ENCODE measurements at places on chromosomes 7 and 10.

DNA sequence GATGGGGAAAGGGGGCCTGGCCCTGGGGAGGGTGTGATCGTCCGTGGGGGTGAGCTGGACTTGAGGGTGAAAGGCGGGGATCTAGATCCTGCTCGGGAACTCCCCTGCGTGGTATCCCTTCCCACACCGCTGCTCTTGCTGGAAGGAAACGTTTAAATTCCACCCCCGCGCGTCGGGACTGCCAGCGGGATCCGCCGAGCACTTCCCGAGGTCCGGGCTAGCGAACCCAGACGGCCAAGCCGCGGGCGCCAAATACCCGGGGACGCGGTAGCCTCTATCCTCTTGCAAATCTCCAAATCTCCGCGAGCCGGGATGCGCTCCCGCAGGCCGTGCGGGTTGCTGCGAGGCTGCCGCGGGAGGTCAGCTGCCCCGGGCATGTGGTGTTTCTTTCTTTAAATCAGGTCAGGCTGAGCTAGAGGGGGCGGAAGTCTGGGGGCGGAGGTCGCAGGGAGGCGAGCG, 904 bp downstream of the NPTX2 start:
- DNase-seq = no peak

GRCh38 chr7:16202303-16202702, 219.0 kb downstream of the CRPPA start:
- DNase-seq = no peak

DNA sequence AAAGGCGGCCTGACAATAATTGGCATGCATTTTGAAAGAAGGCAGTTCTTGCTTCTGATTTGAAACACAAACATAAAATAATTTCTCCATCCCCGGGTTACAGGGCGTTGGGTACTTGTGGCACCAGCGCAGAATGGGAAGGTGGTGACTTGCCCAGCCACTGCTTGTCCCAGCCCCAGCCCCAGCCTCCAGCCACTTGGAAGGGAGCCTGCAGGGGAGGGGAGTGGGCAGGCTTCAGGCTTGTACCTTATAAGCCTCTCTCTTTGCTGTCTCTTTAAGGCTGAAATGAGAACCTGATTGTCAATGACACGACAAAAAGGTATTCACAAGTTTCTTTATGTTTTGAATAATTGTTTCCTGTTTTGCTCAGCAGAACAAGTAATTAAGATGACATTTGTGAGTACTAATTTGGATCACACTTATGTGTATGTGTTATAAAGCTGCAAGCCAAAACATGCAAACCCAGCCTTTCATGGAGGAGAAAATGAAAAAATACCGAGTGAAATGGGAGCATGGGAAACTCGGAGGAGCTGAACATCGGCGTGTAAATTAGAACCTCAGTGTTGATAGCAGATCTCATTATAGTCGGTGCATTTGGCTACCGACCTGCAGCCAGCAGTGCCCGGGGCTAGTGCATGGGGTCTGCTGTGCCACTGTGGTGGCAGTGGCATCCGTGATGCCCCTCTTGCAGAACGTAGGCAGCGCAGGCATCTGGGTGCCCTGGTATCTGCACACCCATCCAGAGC, 129.9 kb downstream of the EBF3 start:
- no peak for DNase-seq

DNA sequence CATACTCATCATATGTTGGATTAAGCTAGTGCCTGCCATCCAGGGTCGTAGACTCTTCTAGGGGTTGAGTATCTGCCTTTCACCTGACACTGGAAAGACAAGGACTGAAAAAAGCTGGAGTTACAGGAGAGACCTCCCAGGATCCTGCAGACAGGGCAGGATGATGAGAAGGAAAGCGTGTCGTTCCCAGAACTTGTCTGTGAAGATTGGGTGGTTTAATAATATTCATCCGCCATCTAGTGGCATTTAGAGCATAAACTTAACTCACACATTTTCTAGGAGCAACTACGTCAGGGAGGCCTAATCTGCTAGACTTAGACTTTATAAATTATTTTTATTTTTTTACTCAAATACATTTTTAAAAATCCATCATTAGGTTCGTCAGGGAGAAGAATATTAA, 59.6 kb downstream of the ADRB1 start:
- peak; percentile 64 for DNase-seq

DNA sequence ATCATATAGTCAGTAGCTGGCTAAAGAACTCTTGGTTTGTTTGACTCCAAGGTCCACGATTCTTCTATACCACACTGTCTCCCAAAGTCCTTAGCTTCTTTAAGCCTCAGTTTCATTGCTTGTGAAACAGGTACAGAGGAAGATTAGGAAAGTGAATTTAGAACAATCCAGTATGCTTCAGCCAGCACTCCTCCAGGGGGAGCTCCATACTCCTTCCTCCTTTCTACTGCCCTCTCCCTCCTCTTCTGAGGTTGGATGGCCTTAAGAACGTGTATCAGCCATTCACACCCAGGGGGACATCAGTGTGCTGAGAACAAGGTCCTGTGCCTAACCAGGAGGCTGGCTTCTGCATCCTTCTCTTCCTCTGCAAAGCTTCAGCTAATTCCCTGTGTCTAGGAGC, 54.8 kb upstream of the CALD1 start:
- DNase-seq = peak; percentile 53

DNA sequence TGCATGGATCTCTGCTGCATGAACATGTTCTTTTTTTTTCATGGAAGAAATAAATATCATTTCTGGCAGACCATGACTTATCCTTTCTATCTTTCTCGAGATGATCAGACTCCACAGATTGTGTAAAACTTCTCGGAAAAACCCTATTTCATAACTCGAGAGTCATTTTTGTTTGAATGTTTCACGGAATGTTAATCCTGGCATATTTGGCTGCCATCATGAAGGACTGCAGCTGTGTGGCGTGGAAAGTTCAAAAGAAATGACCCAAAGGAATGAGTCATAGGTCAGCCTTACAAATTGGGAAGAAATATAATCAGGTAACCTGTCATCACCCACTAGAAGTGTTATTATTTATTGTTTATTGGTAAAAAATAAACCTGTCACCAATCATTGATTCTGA, 566.8 kb downstream of the SDK1 start:
- no peak for DNase-seq

DNA sequence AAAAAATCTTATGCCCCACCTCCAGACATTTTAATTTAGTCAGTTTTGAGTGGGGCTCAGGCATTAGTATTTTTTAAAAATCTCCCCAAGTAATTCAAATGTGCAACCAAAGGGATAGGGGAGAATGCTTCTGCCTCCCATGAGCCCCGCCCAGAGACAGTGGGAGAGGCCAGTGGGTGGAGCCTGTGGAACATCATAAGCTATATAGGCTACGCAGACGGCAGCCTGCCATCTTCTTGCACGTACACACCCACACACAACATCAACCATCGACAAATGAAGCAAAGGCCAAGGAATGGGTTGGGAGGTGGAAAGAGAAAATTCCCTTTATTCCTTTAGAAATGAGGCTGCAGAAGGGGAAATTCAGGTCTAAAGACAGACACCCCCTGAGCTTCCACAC, 25.2 kb downstream of the CREB3L2 start:
- no peak for DNase-seq

DNA sequence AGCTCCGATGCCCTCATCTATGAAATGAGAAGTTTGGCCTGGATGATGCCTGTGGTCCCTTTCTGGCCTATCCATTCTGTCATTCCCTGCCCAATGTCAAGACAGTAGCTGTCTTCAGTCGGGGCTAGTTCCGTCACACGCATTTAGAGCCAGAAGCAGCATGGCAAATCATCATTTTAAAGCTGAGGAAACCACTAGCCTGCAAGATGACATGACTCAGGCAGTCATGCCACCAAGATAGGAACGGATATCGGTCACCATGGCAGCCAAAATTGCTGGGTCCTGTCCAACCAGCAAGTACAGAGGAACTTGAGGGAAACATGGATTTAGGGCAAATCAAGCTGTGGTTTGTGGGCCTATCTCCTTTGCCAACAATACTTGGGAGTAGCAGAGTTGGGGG, 64.5 kb upstream of the MRLN start:
- DNase-seq = no peak

GRCh38 chr7:87330316-87330715, 15.1 kb upstream of the CROT start:
- peak; percentile 43 for DNase-seq

- peak; percentile 84 for DNase-seq
These were observed 14.5 kb downstream of the FAM24B start for GRCh38 chr10:122864901-122865300.

- no peak for DNase-seq
These were observed 861.1 kb downstream of the TYW1 start for GRCh38 chr7:67857698-67858097.

DNA sequence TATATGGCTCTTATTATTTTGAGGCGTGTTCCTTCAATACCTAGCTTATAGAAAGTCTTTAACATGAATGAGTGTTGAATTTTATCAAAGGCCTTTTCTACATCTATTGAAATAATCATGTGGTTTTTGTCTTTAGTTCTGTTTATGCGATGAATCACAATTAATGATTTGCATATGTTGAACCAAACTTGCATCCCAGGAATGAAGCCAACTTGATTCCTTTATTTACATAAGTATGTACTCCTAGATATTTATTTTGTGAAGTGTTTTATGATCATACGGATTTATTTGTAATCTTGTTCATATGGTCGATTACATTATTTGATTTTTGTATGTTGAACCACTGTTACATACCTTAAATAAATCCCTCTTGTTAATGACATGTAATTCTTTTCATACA, 244.3 kb upstream of the KCND2 start:
- DNase-seq = peak; percentile 3

DNA sequence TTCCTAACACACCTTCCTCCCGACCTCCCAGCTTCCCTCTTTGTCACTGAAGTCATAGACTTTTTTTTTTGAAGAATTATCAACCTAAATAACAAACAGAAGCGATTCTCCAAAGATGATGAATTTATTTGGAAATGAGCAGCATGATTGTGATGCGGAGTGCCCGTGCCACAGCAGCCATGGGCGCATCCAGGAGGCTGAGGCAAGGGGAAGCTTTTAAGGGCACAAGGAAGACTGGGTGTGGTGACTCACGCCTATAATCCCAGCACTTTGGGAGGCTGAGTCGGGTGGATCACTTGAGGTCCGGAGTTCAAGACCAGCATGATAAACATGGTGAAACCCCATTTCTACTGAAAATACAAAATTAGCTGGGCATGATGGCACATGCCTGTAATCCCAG, 16.2 kb upstream of the GIMAP8 start:
- no peak for DNase-seq

DNA sequence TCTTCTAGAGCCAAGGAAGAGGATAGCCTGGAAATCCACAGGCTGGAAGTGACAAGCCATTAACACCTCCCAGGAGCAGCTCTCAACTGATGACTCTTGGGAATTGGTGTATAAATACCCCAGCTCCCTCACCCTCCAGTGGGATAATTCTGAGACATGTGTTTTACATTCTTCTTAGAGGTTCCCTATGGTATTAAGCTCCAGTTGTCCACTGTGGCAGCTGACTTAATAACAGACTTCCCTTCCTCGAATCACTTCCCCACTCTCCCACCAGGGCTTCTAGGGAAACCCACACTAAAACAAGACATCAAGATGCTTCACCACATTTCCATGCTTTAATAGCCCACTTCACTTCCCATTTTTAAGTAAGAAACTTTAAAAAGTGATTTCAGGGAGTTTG, 47.2 kb downstream of the FAM107B start:
- DNase-seq = no peak

DNA sequence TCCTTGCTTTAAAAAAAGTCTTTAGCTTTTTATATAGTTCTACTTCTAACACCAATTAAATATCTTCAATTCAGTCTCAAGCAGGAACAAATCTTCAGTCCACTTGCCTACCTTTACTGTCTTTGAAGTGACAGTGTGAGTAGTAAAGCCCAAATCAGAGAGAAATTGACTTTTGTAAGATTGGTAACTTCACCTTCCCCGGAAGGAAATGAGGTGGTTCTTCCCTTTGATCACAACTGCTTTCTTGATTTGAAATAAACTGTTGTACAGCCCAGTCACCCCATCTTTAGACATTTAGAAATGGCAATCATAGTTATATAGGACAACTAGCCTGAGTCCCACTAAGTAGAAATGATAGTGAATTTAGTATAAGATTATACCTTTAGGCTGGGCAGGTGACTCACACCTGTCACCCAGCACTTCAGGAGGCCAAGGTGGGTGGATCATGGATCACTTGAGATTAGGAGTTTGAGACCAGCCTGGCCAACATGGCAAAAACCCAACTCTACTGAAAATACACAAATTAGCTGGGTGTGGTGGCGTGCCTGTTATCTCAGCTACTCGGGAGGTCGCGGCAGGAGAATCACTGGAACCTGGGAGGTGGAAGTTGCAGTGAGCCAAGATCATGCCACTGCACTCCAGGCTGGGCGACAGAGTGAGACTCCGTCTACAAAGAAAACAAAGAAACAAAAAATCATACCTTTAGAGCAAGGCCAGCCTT, 4.7 kb downstream of the FAS start:
- DNase-seq = no peak

DNA sequence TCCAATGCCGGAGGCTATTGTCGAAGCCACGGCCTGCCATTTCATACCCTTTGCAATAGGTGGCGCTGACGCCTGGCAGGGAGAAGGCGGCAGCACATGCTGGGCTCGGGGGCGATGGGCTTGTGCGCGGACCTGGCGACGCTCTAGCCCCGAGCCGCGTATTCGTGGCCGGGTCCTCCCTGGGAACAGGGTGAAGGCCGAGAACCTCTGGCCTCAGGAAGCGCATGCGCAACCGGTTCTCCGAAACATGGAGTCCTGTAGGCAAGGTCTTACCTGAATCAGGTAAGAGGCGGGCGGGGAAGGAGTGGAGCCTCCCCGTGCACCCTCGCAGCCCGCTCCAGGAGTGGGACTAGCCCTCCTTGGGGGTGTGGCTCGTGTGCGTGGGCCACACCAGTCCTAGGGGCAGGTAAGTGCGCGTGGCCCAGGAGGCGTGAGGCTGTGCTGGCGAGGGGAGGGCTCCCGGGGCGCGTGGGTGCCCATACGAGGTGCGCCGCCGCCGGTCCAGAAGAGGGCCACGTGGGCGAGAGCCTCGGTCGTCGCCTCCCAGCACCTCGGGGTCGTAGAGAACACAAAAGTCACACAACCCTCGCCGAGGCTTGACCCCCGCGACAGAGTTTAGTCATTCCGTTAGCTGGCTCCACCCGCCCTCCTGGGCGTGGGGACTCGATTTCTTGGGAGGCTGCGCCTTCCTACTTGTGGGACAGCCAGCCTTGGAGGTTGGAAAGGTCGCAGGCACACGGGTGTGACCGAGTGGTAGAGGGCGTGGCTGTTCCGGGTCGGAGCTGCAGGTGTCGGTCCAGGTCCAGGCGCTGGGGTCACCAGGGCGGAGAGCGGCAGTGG, 5.6 kb upstream of the MEST start:
- DNase-seq = peak; percentile 85

- DNase-seq = peak; percentile 28
These were observed 721 bp downstream of the CCNJ start for GRCh38 chr10:96043893-96044715.

Data from PC-3 (cell line).